ENCODE measurements at places on chromosomes 16 and 17.
A peak's percentile ranks its signal among the peaks of the same experiment; 100 is the strongest.

DNA sequence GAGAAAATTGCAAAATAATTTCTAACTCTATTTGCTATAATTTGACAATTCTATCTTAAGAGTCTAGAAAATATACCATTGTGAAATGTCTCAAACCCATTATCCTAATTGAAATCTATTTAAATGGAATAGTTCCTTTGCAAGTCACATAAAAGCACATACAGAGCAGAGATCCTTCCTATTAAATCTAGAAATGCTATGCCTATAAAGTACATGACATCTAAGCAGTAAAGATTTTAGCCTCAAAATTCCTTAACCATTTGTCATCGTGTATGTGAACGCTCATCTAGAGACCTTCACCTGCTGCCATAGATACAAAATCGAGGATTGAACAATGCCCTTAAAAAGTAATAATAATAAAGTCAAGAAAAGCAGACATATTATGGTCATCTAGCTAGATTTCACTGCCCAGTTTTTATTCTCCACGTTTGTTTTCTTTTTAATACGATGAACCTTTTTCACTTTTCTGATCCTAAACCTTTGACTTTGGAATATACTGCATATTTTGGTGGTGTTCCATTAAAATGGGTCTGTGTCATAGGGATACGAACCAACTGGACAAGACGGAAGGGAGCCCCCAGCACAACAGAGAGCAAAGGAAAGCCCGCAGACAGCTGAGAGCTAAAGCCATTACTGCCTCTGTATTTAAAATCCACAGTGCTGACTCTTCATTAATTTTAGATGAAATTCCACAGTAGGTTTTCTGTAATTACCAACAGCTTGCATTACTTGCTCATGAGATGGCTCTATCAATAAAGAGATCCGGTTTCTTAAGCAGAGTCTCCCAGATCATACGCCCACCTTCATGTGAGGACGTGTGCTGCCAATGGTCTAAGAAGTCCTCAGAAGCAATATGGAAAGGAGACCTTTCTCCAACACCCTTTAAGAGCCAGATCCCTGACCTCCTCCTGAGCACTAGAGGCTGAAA lies 17.6 kb downstream of the TEX2 start:
- no peak for DNase-seq

DNA sequence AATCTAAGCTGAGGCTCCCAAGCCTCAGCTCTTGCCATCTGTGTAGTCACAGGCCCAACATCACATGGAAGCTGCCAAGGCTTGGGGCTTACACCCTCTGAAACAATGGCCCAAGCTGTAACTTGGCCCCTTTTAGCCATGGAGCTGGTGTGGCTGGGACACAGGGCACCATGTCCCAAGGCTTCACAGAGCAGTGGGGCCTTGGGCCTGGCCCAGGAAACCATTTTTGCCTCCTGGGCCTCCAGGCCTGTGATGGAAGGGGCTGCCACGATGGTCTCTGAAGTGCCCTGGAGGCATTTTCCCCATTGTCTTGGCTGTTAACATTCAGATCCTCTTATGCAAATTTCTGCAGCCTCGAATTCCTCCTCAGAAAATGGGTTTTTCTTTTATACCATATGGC lies 952.3 kb upstream of the GOT2 start:
- no peak for DNase-seq

GRCh38 chr17:55332296-55333041 lies 67.7 kb downstream of the HLF start:
- DNase-seq, result no peak

DNA sequence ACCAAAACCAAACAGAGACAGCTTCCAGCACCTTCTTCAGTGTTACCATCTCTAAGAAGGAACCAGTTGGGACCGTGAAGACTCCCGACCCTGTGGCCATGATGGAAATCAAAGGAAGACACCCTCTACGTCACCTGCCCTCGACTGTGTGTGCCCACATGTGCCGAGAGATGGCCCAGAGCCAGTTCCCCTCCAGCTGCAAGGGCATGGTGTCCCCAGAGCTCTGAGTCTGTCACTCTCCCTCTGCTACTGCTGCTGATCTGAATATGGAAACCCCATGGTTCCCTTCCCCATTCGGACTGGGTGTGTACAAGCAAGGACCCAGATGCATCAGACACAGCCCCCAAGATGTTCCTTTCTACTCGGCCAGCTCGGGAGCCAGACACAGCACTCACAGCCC lies 76.4 kb downstream of the SOCS1 start:
- DNase-seq, result no peak

DNA sequence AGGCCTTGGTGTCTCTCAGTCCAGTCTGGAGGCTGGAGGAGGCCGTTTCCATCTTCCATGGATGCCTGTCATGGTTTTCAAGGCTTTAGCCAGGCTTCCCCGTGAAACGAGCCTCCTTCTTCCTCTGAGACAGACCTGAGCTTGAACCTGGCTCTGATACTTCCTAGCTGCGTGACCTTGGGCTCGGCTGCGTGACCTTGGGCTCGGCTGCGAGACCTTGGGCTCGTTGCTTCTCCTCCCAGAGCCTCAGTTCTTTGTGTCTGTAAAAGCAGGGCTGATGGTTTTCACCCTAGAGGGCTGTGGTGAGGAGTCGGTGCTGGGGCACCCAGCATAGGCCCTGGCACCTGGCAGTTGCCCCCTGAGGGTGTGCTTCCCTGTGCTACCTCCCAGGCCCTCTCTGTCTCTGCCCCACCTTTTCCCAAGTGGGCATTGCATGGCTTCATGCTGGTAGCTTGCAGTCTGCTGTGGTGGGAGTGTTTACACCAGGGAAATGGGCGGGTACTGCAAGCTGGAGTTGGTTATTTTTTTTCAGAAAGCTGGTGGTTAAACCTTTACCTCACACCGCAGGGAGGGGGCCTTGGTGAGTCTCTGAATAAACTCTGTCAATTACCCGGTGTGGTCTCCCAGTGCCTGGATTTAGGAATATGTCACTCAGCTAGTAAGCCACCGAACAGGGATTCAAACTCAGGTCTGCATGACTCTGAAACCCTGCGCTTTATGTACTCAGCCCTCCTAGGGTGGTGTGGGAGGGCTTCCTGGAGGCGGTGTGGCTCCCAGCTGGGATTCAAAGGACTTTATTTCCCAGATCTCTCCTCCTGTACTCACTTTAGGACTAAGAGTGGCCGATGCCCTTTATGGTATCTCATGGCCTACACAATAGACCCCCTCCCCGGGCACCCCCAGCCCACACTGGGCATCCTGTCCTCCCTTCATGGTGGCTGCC lies 129.0 kb upstream of the CIBAR2 start:
- DNase-seq, result no peak

DNA sequence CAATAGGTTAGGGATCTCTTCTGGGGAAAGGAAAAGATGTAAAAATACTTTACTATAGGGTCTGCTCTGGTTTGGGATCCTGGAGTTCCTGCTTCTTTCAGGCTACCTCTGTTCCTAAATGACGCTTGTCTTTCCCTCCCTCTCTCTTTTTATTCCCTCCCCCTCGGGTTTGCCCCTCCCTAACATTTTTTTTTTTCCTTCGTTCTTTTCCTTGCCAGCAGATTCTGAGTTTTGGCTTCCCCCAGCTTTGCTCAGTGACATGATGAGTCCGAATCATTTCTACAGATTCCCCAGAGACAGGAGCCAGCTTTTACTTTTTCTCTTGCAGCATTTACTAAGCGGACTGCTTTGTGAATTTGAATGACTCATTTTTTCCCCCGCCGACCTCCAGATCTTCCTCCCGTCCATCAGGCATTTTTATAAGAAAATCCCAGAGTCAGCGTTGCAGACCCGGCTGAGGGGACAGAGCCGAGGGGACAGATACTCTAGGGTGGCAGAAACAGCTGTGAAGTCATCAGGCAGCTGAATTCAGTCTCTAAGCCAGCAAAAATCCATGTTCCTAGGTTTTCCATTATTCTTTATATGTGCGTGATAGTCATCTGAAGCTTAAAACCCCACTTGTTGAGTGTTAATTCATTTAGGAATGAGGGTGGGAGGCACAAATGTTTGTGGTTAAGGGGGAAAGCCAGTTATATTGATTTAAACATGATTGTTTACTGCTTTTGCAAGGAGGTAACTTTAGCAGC lies at the start of gene TMEM100:
TSS of gene TMEM100 (minus strand) at position 123 of the 746 bp plus-strand sequence. CDS start 1,794 bp downstream, outside the sequence.
- DNase-seq, result no peak

- DNase-seq, result no peak
Measured at GRCh38 chr16:11020792-11021551, 76.6 kb downstream of the CLEC16A start.

- DNase-seq, result no peak
Measured at GRCh38 chr17:57945996-57946797, 9.0 kb downstream of the CUEDC1 start.

- DNase-seq, result no peak
Measured at GRCh38 chr16:61435346-61435745, 600.9 kb downstream of the CDH8 start.

DNA sequence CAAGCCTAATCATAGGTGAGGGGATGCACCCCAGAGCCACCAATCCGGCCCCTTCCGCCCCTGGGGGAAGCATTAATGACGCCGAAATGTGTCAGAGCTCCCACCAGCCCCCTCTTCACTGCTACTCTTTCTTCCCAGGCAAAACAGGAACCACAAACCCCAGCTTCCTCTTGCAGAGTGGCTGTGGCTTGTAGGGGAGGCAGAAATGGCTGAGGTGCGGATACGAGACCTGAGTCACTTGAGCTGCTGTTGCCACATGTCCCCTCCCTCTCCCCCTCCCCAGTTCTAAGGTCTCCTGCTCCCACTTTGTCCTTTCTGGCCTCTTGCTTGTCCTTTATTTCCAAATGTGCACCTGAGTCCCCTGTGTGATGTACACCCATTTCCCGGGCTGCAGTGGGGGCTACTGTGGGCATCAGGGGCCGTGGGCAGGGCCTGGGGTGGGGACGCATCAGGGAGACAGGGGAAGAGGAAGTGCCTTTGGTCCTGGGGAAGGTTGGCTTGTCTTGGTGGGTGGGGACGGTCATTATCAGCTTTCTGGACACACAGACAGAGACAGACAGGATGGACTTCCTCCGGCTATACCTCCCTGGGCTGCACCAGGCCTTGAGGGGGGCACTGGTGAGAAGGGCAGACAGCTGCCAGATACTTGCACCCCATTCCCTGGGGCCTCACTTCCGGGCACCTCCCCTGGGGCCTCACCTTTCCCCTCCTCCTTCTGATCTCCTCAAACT lies at the start of gene APOBR:
TSS of gene APOBR (plus strand) at position 523 of the 731 bp plus-strand sequence. CDS start at position 562, 39 bp downstream.
- DNase-seq, result peak; percentile 95

Data from GDM1 (cell line).